ENCODE measurements at places on chromosomes 7 and 10. TPM values are rescaled to one million over a fixed set of nuclear protein-coding genes. Genes with fewer than 3 reads are reported as not detected.

Gene VPS26A
- 21.2 TPM for total RNA-seq

Gene SRGN
- total RNA-seq, result 865 TPM

GRCh38 chr7:156218544-156219306, 406.5 kb upstream of the SHH start:
- no peak for DNase-seq

GRCh38 chr10:35635576-35635975, 6.5 kb downstream of the FZD8 start:
- peak; percentile 61 for DNase-seq

GRCh38 chr10:30865141-30865926, 166.3 kb downstream of the ZNF438 start:
- no peak for DNase-seq
